HFFc6 (cell line): ENCODE measurements at places on chromosomes 5 and 9.

DNA sequence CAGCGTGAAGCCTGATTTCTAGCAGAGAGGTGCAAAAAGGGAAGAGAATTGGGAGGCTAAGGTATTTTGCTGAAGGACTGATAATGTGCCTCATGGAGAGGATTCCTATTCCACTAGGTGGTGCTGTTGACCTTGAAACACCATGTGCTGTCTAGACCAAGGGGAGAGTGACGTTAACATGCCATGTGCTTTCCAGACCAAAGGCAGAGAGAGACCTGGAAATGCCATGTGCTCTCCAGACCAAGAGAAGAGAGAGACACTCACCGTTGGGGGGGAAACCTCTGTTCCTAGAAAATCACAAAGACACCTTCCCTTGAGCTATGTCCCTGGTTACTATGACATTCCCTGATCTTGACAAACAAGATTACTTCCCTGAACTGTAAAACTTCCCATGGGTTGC lies 286.0 kb upstream of the TUSC1 start:
- peak; percentile 84 for DNase-seq

GRCh38 chr9:137582286-137582860 lies 3.6 kb upstream of the DPH7 start:
- no peak for DNase-seq

DNA sequence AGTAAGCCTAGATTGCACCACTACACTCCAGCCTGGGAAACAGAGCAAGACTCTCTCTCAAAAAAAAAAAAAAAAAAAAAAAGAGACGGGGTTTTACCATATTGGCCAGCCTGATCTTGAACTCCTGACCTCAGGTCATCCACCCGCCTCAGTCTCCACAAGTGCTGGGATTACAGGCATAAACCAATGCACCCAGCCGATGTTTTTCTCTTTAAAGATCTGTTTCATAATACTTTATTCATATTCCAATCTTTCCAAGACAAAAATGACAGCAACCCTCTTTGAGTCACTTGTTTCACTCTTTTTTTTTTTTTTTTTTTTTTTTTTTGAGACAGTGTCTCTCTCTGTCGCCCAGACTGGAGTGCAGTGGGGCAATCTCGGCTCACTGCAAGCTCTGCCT lies 13.6 kb upstream of the LMNB1 start:
- DNase-seq = no peak

- DNase-seq = no peak
Measured at GRCh38 chr5:35860686-35861085, 4.0 kb downstream of the IL7R start.

- DNase-seq = no peak
Measured at GRCh38 chr9:86054695-86055094, 44.7 kb downstream of the GOLM1 start.

DNA sequence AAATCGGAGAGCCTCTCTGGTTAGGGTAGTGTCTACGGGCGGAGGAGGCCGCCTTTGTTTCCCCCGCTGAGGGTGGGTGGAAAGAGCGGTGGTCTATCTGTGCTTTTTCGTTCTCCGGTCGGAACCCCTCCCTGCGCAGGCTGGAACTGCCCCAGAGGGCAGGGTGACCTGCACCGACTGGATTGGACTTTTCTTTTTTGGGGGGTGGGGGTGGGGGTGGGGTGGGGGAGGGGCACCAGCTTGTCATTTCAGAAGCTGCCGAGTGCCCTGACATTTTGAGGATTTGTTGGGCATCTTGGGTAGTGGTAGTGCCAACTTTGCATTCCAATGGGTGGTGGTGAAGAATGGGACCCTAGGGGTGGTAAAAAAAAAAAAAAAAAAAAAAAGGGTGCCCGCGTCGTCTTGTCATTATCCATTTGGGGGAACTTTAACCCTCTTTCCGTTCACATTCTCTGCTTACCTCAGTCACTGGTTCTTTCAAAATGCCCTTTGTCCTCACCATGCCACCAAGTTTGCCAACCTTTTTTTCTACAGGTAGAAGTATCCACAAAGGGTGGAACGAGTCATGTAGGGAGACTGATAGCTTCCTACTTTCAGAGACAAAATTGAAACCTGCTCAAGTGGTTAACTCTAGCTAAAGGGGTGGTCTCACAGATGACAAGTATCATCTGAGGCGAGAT lies 1.3 kb downstream of the UBE2R2 start:
- peak; percentile 30 for DNase-seq

- no peak for DNase-seq
Measured at GRCh38 chr5:87579678-87580077, 166.9 kb upstream of the CCNH start.
